NCI-H1048 (cell line): ENCODE measurements at places on chromosomes 4 and X.

DNA sequence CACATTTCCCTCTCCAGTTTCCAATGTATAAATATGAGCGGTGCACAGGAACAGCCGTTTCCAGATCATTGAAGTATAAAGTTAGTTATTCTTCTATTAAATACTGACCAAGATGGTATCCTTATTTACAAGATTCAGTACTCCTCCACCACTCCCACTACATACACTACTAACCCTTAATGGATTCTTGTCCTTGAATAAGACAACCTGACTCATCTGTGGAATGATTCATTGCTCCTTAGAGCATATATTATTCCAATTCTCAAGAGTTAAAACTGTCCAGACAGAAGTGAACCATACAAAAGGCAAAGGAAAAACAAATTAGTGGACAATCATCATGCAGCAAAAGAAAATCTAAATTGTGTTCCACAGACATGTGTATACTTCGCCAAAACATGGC is 373.3 kb downstream of the IDS start:
- no peak for DNase-seq

DNA sequence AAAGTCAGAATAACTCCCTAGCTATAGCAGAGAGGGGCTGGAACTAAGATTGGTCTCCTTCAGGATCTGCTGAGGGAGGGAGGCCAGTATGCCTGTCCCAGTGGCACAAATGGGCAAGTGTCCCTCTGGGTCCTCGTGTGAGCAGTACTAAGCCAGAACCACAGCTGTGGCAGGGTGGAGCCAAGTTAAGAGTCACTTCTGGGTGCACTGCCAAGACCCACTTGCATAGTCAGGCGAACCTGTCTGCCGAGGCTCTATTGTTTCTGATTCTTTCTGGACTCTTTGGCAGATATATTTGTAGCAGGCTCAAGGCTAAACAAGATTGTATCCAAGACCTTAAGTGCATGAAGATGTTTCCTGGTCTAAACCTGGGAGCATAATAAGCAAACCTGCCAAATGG is 1123.7 kb upstream of the POU3F4 start:
- no peak for DNase-seq

DNA sequence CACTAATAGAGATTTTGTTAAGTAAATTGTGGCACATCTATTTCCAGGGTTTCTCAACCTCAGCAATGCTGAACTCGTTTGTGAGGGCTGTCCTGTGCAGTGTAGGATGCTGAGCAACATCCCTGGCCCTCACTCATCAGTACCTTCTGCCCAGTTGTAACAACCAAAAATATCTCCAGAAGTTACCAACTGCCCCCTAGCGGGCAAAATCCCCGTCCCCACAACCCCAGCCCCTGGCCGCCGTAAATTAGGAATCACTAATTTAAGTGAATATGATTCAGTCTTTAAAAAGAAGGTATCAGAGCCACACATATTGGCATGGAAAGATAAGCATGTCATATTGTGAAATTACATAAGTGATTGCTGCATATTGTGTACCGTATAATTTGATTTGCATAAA is 123.4 kb downstream of the ASB9 start:
- no peak for DNase-seq

GRCh38 chrX:136660896-136661295 is 12.9 kb downstream of the CD40LG start:
- DNase-seq, result no peak

GRCh38 chr4:148090029-148090428 is 352.2 kb downstream of the NR3C2 start:
- DNase-seq, result no peak

- DNase-seq, result no peak
Measured at GRCh38 chr4:15457406-15458201, 12.1 kb upstream of the CC2D2A start.

DNA sequence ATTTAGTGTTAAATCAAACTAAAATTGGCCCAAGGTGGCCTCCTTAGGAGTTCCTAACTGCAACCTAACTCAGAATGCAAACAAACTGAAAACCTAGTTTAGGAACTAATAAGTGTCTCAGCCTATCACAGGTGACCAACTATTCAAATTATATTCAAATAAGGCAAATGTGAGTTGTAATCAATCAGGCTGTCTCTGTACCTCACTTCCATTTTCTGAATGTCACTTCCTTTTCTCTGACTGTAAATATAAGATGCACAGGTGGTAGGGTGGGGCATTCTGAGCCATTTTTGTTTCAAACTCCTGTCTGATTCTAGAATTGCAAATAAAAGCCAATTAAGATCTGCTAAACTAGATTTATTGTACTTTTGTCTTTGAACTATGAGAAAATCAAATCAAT is 401.5 kb downstream of the PPP3CA start:
- DNase-seq, result no peak

DNA sequence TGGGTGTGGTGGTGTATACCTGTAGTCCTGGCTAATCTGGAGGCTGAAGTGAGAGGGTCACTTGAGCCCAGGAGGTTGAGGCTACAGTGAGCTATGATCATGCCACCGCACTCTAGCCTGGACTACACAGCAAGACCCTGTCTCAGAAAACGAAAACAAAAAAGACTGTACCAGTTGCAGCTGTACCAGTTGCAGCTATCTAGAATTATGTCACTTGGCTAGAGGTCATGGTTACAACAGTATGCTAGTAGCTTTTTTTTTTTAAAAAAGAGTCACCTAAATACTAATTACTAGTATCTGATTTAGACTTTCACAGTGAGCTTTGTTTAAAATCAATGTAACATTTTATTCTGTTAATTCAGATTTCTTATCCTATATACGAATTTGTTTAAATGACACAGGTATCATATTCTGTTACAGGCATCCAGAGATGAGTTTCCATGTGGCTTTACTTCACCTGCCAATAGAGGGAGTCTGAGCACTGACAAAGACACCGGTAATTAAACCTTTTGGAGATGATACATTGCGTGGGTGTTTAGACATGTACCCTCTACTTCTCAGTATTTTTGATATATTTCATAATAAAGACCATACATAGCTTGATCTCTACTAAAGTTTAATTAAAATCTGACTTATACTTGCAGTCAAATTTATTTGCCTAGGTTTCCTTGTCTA is 100.2 kb upstream of the IL13RA1 start:
- DNase-seq, result no peak

DNA sequence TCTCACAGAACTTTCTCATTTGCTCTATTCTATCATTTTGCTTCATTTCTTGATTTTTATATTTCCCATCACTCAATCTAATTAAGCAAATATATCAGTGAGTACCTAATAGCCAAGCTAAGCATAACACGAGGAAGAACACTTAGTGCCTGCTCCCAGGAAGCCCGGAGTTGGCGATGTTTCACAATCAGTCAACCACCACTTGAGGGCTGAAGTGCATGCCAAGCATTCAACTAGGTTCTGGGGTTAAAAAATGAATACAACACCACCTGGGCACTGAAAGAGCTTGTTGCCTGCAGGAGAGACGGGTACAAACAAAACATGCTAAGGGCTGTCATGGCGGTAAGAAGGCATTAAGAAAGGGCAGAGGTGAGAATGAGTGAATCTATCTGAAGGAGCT is 47.5 kb downstream of the UCHL1 start:
- DNase-seq, result no peak

DNA sequence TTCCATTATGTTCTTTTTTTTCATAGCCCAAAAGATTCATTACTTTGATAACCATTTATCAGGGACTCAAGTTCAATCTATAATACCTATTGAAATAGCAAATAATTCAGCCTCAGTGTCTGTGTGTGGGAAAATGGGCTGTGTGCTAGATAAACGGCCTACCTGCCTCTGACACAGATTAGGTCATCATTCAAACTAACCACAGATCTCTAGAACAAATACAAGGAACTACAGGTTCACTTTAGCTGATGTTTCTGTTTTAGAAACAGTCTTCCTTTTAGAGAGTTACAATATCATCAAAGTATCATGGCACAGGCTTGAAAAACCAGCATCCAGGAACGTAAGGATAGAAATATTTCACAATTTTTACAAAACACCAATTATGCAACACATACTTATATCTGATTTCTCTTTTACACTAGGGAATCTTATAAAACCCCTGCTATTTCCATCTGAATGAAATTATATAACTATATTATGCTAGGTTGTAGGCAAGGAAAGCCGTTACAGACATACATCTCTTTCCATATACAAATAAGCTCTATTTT is 56.6 kb upstream of the MAB21L2 start:
- DNase-seq, result no peak

DNA sequence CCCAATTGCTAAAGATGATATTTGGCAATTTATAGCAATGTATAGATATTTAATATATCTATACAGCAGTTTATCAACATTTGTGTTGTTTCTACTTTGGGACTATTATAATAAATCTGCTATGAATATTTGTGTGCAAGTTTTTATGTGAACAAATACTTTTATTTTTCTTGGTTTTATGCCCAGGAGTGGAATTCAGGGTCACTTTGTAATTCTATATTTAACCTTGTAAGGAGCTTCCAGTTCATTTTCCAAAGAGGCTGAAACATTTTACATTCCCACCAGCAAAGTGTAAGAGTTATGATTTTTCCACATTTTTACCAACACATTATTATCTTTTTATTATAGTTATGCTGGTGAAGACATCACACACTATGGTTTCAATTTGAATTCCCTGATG is 801.3 kb downstream of the PCDH18 start:
- DNase-seq, result no peak

GRCh38 chr4:97645071-97645821 is 498.0 kb downstream of the STPG2 start:
- DNase-seq, result no peak

DNA sequence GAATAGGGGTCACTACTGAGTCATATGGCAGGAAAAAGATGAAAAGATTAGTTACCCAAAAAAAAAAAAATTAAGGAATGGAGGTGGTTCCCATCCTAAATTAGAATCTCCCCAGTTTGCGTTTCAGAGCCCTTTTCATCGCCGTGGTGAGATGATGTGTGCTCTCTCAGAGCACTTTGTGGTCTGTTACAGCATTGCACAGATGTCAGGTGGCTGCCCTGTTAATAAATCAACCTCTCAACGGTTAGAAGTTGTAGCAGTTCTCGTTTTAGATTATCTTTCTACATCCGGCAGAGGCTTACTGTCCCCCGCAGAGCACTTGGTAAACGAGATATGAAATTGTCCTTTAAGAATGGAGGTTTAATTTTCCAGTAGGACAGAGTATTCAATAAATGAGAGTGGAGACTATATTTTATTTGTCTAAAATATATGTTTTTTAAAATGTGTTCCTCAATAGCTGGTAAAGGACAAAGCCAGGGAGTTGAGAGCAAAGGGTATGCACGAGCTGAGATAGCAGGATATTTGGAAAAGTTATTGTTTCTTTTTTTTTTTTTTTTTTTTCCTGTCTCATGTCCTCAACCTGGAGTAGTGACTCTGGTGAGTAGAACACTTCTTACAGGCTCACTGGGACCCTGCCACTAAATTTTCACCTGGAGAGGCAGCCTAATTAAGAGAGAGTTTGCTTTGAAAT is 26.9 kb downstream of the AFF1 start:
- DNase-seq, result no peak

DNA sequence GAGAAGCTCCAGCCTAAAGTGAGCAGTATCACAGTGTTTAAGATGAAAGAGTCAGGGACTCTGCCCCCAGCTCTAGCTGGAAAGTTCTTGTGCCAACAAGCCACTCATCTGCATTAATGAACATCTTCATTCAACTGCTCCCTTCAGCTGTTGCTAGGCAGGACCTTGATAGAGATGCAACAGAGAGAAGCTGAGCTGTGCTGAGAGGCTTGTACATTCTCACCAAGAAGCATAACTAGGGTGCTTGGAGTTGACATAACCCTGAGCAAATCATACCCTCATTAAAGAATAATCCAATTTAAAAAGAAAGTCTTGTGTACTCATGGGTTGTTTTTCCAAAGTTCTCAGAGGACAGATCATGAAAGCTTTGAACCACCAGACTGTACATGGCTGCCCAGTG is 63.2 kb downstream of the ATXN3L start:
- DNase-seq, result no peak

- no peak for DNase-seq
Measured at GRCh38 chrX:65578346-65578745, 43.8 kb upstream of the LAS1L start.

GRCh38 chr4:182927505-182927904 is 10.3 kb upstream of the DCTD start:
- DNase-seq, result no peak

- DNase-seq, result no peak
Measured at GRCh38 chr4:163673848-163674697, 179.6 kb downstream of the TMA16 start.

DNA sequence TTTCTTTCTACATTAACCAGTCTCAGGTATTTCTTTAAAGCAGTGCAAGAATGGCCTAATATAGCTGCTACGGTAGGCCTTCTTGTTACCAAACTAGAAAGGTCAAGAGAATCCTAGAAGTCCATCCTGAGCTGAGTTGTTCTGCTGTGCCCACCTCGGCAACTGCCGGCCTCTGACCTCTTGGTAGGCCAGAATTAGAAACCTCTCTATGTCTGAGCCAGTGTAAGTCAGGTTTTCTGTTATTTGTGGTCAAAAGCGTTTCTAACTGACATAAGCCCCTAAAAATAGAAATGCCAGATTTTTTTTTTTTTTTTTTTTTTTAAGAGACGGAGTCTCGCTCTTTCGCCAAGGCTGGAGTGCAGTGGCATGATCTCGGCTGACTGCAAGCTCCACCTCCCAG is 43.1 kb downstream of the SOWAHB start:
- no peak for DNase-seq

DNA sequence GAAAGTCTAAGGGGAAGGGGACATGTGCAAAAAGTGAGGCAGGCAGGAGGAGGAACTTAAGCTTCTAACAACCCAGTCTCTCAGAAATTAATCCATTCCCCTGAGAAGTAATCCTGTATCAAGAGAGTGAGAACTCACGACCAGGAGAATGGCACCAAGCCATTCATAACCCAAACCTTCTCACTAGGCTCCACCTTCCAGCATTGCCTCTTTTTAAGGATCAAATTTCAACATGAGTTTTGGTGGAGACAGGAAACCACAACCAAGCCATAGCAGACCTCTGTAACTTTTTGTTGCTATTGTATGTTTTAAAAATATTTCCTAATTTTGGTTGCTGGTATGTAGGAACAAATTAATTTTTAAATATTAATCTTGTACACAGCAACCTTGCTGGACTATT is 32.8 kb downstream of the PASD1 start:
- no peak for DNase-seq

DNA sequence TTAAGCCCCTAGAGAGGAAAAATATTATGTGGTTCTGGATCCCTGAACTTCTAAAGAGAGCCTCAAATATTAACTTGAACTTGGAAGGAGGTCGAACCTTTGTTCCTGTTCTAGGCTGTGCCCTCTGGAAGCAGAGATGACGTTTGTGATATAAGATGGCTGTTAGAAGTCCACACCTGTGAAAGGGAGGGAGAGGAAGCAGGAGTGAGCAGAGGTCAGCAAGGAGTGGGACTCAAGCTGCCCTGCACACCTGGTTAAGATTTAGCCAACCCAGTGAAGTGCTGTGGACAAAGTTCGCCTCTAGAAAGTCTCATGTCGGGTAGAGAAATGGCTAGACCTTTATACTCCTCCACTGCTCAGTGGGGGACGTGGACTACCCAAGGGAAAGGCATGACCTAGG is 566.2 kb downstream of the MID1IP1 start:
- DNase-seq, result no peak
